ENCODE measurements at places on chromosomes 2 and 18. TPM values are rescaled to one million over a fixed set of nuclear protein-coding genes. Genes with fewer than 3 reads are reported as not detected.

- DNase-seq, result no peak
Observed at GRCh38 chr2:207571370-207571769, 41.6 kb downstream of the CREB1 start.

GRCh38 chr2:21270708-21271122, 146.9 kb downstream of the TDRD15 start:
- no peak for DNase-seq

GRCh38 chr2:221581986-221582385, 9.9 kb upstream of the EPHA4 start:
- no peak for DNase-seq

Gene EFR3B
- not detected for total RNA-seq

- no peak for DNase-seq
Observed at GRCh38 chr2:191666732-191667131, 11.2 kb upstream of the NABP1 start.

- DNase-seq, result no peak
Observed at GRCh38 chr2:204946892-204947291, 401.6 kb downstream of the PARD3B start.

DNA sequence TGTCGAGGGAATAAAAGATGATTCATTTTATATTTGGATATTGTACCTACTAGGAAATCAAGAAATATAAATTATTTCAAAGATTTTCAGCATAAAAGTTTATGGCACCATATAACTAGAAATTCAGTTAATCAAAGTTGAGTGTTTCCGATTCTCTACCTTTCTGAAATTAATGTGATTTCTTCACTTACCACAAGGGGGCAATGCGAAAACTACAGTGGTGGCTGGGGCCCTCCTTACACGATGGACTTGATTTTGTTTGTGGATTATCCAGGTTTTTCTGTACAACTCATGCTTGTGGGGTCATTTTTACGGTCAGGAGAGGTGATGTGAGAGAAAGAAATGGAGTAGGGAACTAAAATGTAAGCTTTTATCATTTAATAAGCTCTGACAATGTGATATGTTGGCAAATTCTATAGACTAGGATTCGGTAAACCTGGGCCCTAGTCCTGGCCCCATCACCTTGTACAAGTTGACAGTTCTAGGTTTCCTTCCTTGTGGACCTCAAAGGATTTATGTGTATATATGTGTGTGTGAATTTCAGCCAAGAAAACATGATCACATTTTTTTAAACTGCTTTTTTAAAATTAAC, 47.6 kb downstream of the G6PC2 start:
- no peak for DNase-seq

All from natural killer cell (primary cell).